ENCODE measurements at places on chromosomes 11 and 22.

DNA sequence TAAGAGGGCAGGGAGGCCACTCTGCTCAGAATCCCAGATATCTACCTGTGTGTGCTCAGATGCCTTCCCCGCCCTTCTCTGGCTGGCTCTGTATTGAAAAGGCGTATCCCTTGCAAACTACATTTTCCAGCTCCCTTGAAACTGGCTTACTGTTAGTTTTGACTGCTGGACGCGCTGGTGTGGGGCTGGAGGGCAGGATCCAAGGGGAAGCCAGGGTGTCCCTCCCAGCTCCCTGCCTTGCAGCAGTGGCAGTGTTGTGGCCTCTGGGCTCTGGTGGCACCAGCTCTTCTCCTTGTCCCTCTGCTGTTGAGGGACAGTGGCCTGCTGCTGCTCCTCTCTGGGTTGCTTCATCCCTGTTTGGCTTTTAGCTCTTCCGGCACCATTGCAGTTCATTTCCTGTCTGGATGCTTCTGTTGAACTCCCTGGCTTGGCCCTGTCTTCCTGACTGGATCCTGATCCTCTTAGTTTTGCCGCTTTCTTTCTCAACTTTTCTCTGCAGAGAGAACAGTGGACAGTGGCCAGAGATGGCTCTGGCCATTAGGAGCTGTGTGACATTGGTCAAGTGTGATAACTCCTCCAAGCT, 107.1 kb upstream of the PARVA start:
- no peak for DNase-seq

GRCh38 chr11:57359396-57359795, 21.2 kb downstream of the P2RX3 start:
- no peak for DNase-seq

DNA sequence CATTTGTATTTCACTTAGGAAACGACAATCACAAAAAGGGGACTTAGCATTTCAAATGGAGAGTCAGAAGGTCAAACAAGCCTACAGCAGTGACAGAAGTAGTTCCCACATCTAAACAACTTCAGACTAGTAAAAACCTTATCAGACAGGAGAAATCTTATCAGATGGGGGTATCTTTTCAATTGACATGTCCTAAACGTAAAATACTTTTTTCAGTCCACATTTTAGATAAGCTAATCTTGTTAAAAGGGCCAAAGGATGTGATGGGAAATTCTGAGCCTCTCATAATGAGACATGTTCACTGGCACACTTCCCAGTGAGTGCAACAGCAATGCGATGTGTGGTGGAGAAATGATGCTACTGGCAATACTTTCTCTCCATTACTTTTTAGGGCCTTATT, 2.4 kb downstream of the MAPK1 start:
- no peak for DNase-seq

- no peak for DNase-seq
These were observed 27.0 kb upstream of the SCGB1A1 start for GRCh38 chr11:62391642-62392425.

GRCh38 chr11:123537726-123538125, 107.7 kb downstream of the GRAMD1B start:
- DNase-seq: no peak

DNA sequence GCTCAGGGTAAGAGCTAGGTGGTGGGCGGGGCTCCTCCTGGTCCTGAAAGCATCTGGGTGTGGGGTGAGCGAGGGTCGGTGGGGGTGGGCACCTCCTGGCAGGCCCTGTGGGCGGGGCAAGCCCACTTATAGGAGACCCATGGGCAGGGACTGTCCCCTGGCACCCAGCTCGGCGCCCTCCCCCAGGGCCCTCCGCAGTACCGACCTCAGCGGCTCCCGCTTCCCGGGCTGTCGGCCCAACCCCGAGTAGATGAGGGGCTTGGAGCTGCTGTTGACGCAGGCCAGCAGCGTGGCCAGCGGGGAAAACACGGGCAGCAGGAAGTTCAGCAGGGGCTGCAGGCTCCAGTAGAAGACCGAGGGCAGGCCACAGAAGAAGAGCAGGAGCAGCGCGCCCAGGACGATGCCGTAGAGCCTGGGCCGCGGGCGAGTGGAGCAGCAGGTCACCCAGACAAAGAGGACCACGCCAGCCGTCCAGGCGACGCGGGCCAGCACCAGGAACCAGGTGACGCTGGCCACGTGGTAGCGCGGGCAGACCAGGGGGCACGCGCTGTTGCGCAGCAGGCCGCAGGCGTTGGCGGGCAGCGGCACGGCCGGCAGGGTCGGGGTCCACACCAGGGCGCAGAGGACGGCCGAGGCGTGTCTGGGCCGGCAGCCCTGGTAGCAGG, 663 bp downstream of the MRGPRG start:
- DNase-seq: no peak

- no peak for DNase-seq
These were observed 60.2 kb downstream of the SLN start for GRCh38 chr11:107651672-107652071.

All from NCI-H1048 (cell line).